ENCODE measurements at places on chromosomes 7 and 10. TPM values are rescaled to one million over a fixed set of nuclear protein-coding genes. Genes with fewer than 3 reads are reported as not detected.

NODAL gene
- not detected for total RNA-seq

IFIT2 gene
- total RNA-seq: 5.8 TPM

CPSF4 gene
- total RNA-seq: 21.7 TPM

MYOF gene
- total RNA-seq: 57.1 TPM

JCAD gene
- 0.49 TPM for total RNA-seq

ZNF488 gene
- 0.12 TPM for total RNA-seq

KLF14 gene
- under 0.01 TPM for total RNA-seq

NPTX2 gene
- 4.8 TPM for total RNA-seq

C7orf57 gene
- 1.4 TPM for total RNA-seq

ZNF503 gene
- 2.2 TPM for total RNA-seq

ZNF727 gene
- not detected for total RNA-seq

MRLN gene
- not detected for total RNA-seq

RBM20 gene
- total RNA-seq: 0.36 TPM

CH25H gene
- 0.49 TPM for total RNA-seq

IRF5 gene
- total RNA-seq: not detected

MMD2 gene
- total RNA-seq: not detected

COL1A2 gene
- total RNA-seq: 1,652 TPM

FAM241B gene
- not detected for total RNA-seq

ARMC3 gene
- not detected for total RNA-seq

PMPCB gene
- total RNA-seq: 78.1 TPM

GPR26 gene
- under 0.01 TPM for total RNA-seq

MYL10 gene
- total RNA-seq: not detected

SEMA3D gene
- total RNA-seq: 2.4 TPM

PITX3 gene
- total RNA-seq: not detected

POLR3A gene
- total RNA-seq: 7.0 TPM

HKDC1 gene
- 3.9 TPM for total RNA-seq

VAX1 gene
- total RNA-seq: not detected

EGR2 gene
- 5.9 TPM for total RNA-seq

NOS3 gene
- total RNA-seq: 0.39 TPM

FAM25A gene
- not detected for total RNA-seq

CHST15 gene
- 36.4 TPM for total RNA-seq

KAT6B gene
- 7.7 TPM for total RNA-seq
